ENCODE measurements at places on chromosomes 4 and X.

DNA sequence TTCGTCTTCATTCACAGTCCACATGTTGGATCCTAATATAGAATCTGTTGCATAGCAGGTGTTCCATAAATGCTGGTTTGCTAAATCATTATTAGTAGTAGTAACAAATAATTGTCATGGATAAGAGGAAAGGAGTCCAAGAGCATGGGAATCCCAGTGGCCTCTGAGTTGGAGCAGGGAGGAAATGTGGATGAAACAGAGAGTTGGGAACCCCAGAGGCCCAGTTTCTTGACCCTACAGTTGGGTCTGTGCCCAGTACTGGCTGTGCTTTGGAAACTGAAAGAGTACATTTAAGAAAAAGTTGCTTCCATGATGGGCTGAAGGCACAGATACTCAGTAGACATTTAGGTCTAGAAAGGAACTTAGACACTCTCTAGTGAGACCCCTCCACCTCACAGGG lies 149.4 kb upstream of the PSAPL1 start:
- no peak for DNase-seq

GRCh38 chr4:41057467-41057866 lies 156.9 kb downstream of the APBB2 start:
- no peak for DNase-seq

- DNase-seq = no peak
These were observed 8.7 kb upstream of the ANAPC4 start for GRCh38 chr4:25368315-25368714.

DNA sequence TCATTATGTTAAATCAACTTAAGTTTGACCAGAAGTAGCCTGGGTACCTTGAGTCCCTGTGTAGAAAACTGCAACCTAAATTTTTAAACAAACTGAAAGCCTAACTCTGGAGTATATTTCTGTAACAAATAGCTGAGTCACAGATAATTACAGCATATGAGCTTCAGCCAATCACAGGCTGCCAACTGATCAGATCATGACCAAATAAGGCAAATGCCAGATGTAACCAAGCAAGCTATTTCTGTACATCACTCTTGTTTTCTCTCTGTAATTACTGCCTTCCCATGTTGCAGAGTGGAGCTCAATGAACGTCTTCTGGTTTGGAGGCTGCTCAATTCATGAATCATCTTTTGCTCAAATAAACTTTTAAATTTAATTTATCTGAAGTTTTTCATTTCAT lies 980.9 kb upstream of the DIAPH2 start:
- no peak for DNase-seq

DNA sequence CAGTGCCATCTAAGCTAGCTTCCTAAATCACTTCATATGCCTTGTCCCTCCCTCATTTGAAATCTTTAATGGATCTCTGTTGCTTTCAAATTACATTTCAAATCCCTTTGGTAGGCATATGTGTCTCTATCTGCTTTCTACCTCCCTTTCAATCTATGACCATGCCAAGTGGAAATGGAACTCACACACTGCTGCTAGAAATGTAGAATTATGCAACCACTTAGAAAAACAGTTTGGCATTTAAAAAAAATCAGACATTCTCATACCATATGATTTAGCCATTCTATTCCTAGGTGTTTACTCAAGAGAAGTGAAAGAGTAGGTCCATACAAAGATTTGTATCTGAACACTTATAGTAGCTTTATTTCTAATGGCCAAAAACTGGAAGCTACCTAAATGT lies 413.5 kb upstream of the INTU start:
- DNase-seq = no peak

DNA sequence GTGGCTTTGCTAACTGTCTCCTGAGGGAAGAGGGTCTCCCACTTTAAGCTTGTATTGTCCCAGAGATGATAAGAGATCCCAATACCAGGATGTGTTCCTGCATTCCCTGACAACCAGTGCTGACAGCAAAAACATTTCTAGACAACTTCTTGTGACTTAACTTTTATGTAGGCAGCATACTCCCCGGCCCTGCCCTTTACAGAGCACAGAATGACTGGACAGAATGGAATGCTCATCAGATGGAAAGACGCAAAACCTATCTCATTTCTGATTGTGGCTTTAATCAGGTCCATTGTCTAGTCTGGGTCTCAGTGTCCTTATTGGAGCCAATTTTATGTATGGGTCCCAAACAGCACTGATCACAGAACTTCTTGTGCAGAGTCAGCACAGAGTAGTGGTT lies 18.2 kb upstream of the PLAC1 start:
- no peak for DNase-seq

GRCh38 chrX:42505016-42505415 lies 272.9 kb downstream of the PPP1R2C start:
- DNase-seq = no peak
